Hepatocyte (in vitro differentiated cells): ENCODE measurements at places on chromosomes 2 and 18. TPM values are rescaled to one million over a fixed set of nuclear protein-coding genes. Genes with fewer than 3 reads are reported as not detected.

- no peak for DNase-seq
These were observed 88.7 kb downstream of the TNS1 start for GRCh38 chr2:217914078-217914477.

- DNase-seq = no peak
These were observed 169.9 kb downstream of the MC4R start for GRCh38 chr18:60202708-60203107.

- no peak for DNase-seq
These were observed 41.3 kb downstream of the PLEKHA3 start for GRCh38 chr2:178521304-178522150.

- no peak for DNase-seq
These were observed 10.5 kb downstream of the DRC1 start for GRCh38 chr2:26412091-26412673.

The EHBP1 gene
- total RNA-seq = 34.6 and 44.0 TPM in 2 replicates

The IGFBP2 gene
- total RNA-seq = 163 and 231 TPM in 2 replicates

GRCh38 chr2:66437109-66437690, 2.3 kb downstream of the MEIS1 start:
- no peak for DNase-seq
